ENCODE measurements at places on chromosomes 5 and 9.
A peak's percentile ranks its signal among the peaks of the same experiment; 100 is the strongest.

- no peak for DNase-seq
Measured at GRCh38 chr5:180389252-180390101, 36.3 kb upstream of the GFPT2 start.

- DNase-seq: no peak
Measured at GRCh38 chr5:8366266-8366665, 497.3 kb downstream of the MTRR start.

DNA sequence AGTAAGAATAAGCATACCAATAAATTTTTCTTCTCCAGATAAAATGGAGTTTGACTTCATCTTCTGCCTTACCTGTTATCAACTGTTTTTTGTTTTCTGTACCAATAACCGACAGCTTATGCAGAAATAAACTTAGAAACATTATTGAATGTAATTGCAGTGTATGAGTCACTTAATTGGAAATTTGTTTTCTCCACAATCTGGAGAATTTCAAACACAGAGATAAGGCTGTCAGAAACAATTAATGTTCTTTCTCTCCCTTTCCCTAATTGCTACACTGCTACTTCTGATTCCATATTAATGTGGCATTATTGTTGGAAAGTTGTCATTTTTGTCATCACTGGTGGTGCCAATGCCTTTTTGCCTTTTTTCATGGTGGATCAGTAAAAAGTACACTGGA, 180.3 kb downstream of the SLCO4C1 start:
- DNase-seq: no peak

DNA sequence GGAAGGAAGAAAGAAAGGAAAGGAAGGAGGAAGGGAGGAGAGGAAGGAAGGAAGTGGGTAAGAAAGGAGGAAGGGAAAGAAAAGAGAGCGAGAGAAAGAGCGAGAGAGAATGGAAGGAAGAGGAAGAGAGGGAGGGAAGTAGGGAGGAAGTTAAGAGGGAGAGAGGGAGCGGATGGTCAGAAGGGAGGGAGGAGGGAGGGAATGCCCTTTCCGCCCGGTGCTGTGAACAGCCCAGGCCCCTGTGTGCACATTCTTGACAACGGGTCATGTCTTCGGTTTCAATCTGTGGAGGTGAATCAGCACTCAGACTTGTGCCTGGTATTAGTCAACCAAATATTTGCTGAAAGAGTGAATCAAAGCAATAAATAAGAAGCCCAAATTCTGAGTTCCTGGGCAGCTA, 39.2 kb downstream of the PRUNE2 start:
- peak; percentile 62 for DNase-seq

GRCh38 chr9:111029260-111029659, 9.0 kb downstream of the LPAR1 start:
- DNase-seq: no peak

DNA sequence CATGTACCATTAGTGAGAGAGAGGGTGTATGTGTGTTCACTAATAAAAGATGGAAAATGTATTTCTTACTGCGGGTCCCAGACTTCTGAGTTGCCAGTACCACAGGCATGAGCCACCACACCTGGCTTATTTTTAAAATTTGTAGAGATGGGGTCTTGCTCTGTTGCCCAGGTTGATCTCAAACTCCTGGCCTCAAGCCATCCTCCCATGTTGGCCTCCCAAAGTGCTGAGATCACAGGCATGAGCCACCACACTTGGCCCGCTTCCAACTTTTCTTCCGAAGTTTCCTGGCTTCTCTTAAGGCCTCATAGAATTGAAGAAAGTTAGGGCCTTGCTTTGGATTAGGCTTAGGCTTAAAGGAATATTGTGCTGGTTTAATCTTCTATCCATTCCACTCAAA, 40.4 kb upstream of the F2RL2 start:
- DNase-seq: no peak

- DNase-seq: no peak
Measured at GRCh38 chr5:110623874-110624273, 102.6 kb downstream of the TMEM232 start.

Data from AG09309 (cell line).